ENCODE measurements at places on chromosomes 4 and X. TPM values are rescaled to one million over a fixed set of nuclear protein-coding genes. Genes with fewer than 3 reads are reported as not detected.

DNA sequence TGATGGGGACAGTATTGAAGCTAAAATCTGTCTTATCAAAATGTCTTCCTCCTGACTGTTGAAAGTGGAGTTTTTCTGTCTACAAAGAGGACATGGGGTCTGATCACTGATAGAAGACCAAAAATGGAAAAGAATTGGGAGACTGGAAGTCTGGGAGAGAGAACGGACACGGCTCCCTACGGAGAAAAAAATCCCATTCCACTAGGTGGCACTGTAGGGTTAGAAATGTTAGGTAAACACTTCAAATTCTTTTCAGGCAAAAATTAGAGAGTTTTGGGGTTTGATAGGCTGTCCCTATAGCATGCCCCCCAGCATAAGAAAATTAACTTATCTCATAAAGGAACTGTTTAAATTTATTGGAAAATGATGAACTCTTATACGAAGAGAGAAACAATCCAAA, 200.5 kb downstream of the FAM133A start:
- peak; percentile 46 for DNase-seq

Gene P2RY4
- 0.38 TPM for total RNA-seq

Gene ATOH1
- total RNA-seq = not detected

DNA sequence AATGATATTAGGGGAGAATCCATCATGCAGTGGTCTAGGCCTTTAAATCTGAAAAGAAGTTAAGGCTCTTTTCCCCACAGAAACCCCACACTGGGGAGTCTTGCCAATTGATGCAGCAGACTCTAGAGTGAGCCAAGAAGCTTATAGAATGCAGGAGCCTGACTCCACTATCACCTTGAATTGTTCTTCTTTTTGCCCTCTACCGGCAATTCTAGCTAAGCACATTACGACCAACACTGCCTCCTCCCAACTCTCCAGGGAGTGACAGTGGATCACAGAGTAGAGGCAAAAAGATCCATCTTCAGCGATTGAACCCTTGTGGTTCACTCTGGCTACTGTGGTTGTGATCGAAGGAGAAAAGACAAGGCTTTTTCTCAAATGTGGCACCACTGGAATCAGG, 331.5 kb downstream of the NKX6-1 start:
- DNase-seq = peak; percentile 14

- peak; percentile 31 for DNase-seq
These were observed 31.1 kb downstream of the F11 start for GRCh38 chr4:186297013-186297645.

DNA sequence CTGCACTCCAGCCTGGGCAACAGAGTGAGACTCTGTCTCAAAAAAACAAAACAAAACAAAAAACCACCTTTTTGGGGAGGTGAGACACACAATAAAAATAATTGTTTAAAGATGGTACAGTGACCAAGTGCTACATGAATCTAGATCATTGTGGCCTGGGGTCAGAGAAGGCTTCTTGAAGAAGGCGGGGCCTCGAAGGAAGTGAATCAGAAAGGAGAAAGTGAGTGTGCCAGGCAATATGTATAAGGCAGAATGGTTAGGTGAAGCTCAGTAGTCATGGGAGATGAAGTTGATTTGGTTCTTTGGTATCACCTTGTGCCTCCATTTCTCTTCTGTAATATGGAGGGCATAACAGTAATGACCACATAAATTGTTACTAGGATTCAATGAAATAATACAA, 58.9 kb downstream of the DOCK11 start:
- no peak for DNase-seq

Gene TMPRSS11A
- total RNA-seq = not detected

Gene NSUN7
- 8.5 TPM for total RNA-seq

Gene MSX1
- total RNA-seq = 17.4 TPM

GRCh38 chrX:2434270-2435163, 66.3 kb downstream of the DHRSX start:
- no peak for DNase-seq

DNA sequence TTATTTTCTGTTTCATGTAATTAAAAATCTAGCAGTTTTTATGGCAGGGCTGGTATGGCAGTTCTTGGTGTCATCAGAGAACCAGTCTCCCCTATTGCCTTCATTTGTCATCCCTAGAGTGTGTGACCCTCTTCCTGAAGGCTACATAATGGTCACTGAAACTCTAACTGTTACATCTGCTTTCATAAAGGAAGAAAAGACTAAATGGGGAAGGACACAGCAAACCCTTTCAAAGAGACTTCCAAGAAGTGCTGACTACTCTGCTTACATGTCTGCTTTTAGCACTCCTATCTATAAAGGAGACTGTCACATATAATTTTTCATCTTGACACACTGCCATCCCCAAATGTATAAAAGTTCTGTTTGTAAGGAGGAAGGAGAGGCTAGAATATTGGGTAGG, 105.9 kb upstream of the DIAPH2 start:
- DNase-seq = no peak
